Neuronal stem cell (in vitro differentiated cells): ENCODE measurements at places on chromosomes 12 and 14.

DNA sequence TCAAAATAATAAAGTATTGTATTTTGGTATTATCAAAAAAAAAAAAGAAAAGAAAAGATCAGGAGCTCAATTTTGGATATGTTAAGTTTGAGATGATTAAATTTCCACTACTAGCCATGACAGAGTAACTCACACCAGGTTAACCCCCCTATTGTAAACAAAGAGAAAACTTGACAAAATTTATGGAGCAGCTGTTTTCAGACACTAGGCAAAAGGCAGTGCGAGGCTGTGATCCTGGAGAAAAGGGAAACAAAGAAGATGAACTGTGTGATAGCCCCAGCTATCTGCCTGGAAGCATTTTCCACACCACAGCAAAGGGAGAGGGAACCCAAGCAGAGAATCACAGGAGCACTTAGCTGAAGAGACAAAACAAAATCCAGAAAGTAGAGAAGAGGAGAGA lies 145.0 kb downstream of the KIF21A start:
- no peak for DNase-seq

GRCh38 chr12:15772405-15773018 lies 16.7 kb downstream of the EPS8 start:
- no peak for DNase-seq

DNA sequence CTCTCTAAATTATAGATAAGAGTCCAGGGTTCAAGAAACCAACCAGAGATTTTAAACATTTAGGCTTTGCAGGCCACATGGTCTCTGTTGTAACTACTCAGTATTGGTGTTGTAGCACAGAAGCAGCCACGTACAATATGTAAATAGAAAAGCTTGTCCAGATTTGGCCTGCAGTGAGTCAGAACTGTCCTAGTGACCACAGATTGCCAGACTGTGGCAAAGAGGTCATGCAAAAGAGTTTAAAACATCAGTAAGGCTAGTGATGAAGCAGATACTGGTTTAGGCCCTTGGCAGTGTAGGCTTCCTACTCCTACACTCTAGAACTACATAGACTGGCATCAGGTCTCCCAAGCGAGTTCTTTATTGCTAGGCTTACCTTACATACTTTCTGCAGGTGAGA lies 117.6 kb upstream of the GARIN6 start:
- no peak for DNase-seq

GRCh38 chr12:26244503-26244902 lies 49.1 kb downstream of the SSPN start:
- DNase-seq: no peak

DNA sequence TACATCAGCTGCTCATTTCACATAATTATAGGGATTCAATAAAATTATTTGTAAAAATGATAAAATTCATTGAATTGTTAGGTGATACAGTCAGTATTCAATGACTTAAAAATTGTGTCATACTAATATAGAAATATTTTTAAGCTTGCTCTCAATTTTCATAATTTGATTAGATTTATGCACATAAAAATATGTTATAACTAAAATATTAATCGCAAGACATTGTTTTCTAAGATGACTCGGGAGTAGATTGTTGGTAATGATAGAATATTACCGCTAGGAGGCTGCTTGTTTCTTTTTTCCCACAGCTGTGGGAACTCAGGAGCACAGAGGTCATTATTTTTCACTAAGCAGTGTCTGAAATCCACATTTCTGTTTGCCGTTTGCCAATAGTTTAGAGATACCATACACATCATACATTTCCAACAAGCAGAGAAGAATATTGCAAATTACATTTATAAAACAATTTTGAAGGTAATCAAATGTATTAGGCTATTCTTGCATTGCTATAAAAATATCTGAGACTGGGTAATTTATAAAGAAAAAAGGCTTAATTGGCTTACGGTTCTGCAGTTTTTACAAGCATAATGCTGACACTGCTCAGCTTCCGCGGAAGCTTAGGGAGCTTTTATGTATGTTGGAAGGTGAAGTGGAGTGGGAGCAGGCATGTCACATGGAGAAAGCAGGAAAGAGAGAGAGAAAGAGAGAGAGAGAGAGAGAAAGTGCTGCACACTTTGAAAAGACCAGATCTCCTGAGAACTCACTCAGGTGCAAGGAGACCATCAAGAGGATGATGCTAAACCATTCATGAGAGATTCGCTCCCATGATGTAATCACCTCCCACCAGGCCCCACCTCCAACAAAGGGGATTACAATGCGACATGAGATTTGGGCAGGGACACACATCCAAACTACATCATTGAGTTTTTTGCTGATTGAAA lies 9.2 kb downstream of the CD69 start:
- DNase-seq: no peak

- DNase-seq: no peak
Measured at GRCh38 chr12:20865873-20866272, 55.4 kb downstream of the SLCO1B3 start.

- no peak for DNase-seq
Measured at GRCh38 chr12:48998497-48999353, 450 bp downstream of the DDN start.

DNA sequence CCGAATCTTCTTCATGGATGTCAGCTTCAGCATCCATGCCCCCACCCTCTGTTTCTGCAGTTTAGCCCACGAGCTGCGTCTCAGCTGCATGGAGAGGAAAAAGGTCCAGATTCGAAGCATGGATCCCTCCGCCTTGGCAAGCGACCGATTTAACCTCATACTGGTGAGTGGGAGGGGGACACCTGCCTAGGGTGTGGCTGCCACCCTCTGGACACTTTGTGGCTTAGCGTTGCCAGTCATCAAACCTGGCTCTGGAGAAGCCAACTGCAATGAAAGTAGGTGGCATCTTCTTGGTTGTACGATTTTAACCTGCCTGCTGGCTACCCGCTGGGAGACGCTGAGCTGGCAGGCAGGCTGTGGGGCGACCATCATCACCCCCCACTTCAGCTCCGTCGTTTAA lies 16.7 kb downstream of the DCAF4 start:
- no peak for DNase-seq

GRCh38 chr12:106956048-106956578 lies 406 bp downstream of the TMEM263 start:
- no peak for DNase-seq

- DNase-seq: no peak
Measured at GRCh38 chr14:65356327-65356836, 56.1 kb upstream of the FUT8 start.

- DNase-seq: no peak
Measured at GRCh38 chr12:3269594-3269993, 192.4 kb downstream of the TSPAN9 start.

- no peak for DNase-seq
Measured at GRCh38 chr14:100033347-100034075, 31.7 kb upstream of the EVL start.

DNA sequence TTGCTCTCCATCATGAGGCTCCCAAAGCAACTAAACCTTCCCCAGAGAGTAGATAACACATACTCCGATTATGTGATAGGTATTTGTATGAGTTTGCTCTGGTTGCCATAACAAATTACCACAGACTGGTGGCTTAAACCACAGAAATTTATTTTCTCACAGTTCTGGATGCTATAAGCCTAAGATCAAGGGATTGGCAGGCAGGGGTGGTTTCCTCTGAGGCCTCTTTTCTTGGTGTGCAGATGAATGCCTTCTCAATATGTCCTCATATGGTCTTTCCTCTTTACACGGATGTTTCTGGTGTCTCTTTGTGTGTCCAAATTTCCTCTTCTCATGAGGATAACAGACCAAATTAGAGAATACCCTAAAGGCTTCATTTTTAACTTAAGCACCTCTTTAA lies 285.8 kb upstream of the GRIP1 start:
- DNase-seq: no peak

- no peak for DNase-seq
Measured at GRCh38 chr12:58465418-58465817, 454.9 kb downstream of the LRIG3 start.

DNA sequence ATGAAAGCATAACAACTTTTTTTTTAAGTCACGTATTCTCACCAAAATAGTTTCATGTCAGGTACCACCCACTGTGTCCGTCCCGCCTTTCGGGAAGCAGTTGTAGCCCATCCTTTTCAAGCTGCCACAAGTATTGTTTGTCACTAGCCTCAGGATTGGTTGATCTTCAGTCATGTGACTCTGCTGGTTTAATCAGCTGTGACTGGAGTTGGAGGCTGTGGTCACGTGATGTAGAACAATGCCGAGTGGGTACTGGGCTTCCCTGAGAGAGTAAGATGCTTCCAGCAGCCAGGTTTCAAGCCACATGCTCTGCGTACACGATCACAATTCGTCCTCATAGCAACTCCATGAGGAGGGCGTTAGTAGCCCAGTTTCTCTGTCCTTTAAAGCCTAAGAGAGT lies 83.0 kb upstream of the WSCD2 start:
- DNase-seq: no peak

DNA sequence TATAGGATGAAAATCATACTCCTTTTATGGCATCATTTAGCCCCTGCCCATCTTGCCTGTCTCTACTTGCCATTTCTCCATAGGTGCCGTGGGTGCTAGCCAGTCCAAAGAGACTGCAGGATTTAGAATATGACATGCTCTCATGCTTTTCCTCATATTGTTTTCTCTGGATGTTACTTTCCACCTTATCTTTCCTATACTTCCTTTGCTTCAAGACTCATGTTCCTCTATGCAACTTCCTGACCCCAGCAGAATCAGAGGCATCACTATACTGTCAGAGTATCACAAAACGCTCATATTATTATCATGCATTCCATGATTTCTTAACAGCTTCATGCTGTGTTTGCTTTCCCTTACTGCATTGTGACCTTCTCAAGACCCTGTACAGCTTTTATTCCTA lies 220.8 kb upstream of the ABCD2 start:
- no peak for DNase-seq

- DNase-seq: no peak
Measured at GRCh38 chr12:57222286-57223190, 5.9 kb downstream of the NXPH4 start.

- DNase-seq: peak; percentile 88
Measured at GRCh38 chr12:56724972-56725722, at the start of gene NACA. TSS of gene NACA (minus strand) at chr12:56725299. CDS start at chr12:56724521, 778 bp downstream.

- no peak for DNase-seq
Measured at GRCh38 chr12:4288296-4289131, 15.0 kb downstream of the CCND2 start.

DNA sequence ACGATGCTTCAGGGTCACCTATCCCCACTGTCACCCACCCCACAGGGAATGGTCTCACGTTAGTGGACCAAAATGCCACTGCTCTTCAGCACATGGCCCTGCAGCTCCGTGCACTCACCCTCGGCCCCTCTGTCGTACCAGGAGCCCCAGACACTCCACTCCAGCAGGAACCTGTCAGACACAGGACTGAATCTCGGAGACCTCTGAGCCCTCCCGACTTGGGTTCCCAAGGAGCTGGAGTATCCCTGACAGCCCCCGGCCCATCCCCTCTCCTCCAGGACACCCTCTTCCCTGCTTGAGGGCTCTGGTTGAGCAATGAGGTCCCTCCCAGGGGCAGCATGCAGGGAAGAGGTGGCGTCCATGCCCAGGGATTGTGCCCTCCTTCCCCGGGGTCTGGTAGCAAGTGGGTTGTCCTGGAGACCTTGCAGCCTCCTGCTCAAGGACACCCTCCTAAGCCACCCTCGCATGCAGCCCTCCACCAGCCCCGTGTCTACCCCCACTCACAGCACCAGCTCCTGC lies 20.4 kb upstream of the LRTM2 start:
- no peak for DNase-seq

- DNase-seq: peak; percentile 94
Measured at GRCh38 chr12:52903285-52903854, 1.5 kb downstream of the KRT8 start.

DNA sequence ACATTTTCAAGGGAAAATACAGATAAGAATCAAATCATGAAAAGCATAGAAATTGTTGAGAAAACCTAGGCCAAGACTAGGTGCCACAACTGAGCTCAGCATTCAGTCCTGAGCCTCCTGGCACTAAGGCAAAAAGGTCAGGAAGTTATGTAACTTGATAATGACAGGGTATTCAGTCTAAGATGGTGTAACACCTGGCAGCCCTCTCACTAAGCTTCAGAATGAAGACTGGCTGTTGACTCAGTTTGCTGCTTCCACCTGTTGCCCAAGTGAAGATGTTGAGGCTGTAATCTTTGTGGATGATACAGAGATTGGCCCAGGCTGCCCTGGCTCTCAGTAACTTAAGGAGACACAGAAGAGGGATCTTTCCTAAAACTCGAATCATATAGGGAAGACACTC lies 19.6 kb downstream of the PROX2 start:
- DNase-seq: no peak

- no peak for DNase-seq
Measured at GRCh38 chr12:79945433-79945832, 10.5 kb upstream of the PPP1R12A start.

DNA sequence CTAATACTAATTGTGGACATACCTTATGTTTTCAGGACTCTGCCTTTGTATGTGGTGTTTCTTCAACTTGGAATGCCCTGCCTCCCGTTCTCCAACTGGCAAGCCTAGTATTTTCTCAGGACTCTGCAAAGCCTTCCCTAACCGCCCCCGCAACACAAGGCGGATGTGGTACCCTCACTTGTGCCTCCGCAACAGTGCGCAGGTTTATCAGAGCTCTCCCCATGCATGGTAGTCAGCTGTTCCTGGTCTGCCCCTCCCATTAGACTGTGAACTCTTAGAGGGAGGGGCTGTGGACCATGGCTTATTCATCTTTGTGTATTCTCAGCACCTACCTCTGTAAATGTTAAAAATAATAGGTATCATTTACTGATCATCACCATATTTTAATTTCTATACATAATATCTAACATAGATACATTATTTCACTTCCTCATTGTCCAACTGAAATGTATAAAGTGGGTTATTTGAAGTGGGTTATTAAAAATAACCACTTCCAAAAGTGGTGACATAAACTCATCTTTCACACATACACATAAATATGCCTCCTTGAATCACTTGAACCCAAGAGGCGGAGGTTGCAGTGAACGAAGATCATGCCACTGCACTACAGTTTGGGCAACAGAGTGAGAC lies 9.0 kb downstream of the LPAR5 start:
- DNase-seq: no peak

GRCh38 chr12:48695859-48696258 lies 13.8 kb upstream of the KANSL2 start:
- DNase-seq: no peak

DNA sequence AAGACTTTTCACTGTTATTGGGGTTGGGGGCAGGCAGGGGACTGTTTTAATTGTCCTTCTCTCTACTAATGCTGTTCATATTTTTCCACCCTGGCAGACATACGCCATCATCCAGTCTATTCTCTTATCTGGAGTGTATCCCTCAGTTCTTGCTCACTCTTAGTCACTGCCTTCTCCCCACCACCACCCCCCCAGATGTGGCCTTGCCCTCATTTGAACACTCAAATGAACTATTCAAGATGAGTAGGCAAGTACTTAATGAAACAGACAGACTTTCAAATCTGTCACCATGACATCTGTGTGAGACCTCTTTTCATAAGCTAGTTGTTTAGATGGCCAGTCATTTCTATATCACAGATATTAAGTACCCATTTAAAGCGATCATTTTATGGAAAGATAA lies 10.1 kb downstream of the NUDT4 start:
- no peak for DNase-seq
